Putamen (tissue), 1 donor: ENCODE measurements at places on chromosomes 1 and 21.

- DNase-seq, result no peak
These were observed 10.6 kb upstream of the LINGO4 start for GRCh38 chr1:151815716-151816327.

DNA sequence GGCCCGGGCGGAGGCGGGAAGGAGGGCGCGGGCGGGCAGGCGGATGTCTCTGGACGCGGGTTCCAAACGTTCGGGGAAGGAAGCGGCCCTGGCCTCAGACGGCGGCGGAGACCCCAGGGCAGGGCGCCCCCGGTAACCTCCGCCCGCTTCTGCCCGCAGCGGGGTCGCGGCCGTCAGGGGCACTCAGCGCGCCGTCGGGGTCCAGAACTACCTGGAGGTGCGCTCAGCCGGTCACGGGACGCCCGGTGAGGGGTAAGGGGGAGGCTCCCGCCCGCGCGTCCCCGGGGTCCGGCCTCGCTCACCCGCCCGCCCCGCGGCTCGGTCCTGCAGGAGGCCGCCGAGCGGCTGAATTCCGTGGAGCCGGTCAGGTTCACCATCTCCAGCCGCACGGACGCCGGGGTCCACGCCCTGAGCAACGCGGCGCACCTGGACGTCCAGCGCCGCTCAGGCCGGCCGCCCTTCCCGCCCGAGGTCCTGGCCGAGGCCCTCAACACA lies 406 bp downstream of the PUSL1 start:
- DNase-seq, result no peak

DNA sequence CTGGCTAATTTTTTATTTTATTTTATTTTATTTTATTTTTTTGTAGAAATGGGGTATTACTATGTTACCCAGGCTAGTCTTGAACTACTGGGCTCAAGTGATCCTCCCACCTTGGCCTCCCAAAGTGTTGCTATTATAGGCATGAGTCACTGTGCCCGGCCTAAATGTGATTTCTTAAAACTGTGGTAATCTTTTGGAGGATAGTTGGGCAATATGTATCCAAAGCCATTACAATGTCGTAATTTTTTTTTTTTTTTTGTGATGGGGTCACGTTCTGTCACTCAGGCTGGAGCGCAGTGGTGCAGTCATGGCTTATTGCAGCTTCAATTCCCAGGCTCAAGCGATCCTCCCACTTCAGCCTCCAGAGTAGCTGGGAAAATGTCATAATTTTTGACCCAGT lies 14.2 kb downstream of the ETV3L start:
- no peak for DNase-seq

- no peak for DNase-seq
These were observed 13.5 kb downstream of the BCAR3 start for GRCh38 chr1:93668121-93668520.

DNA sequence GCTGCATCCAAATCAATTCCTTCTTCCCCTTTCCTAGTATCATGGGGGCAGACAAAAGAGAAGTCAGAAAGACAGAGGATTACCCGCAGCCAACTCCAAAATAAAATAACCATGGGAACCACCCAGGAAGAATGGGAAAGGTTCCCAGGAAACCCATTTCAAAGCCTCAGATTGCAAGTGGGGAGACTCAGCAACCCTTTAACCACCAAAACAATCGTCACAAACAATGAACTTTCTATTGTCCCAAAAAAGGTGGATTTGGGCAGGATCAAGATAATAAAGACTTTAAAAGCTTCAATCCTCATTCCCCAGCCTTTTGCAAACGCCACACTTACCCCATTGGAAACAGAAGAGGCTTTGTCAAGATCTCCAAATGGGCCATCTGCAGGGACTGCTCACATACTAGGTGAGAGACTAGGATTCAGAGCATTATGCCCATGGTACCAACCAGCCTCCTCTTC lies 5.1 kb downstream of the TIAM1 start:
- no peak for DNase-seq

DNA sequence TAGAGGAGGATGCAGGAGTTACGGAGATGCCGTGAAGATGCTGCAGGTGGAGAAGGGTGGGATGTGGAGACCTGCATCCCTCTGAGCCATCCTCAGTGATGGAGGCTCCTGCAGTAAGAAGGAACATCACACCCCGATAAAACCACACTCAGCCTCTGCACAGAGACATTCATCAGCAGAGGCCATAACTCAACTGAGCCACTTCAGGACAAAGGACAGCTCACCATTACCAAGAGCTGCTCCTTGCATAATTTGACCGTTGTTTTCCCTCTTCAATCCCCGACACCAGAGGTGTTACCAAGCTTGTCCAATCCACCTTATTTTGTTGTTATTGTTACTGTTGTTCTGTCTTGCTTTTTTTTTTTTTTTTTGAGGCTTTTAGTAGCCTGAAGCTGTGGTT lies 543.9 kb downstream of the AJAP1 start:
- no peak for DNase-seq

DNA sequence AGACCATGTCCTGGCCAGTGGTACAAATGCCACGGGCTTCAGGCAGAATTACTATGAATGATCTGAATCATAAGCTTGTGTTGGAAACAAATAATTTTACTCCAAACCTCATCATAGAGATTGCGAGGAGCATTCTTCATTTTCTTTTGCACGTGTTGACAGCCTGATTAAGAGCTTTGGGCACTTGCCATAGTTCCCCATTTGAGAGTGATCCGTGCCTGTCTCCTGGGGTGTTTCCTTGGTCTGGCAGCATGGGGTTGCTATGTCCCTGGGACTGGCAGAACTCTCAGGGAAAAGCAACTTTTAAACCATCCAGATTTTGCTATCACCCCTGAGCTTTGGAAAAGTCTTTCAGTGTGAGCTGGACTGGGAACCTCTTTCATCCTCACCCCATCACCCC lies 54.3 kb upstream of the KCNJ6 start:
- DNase-seq, result no peak

GRCh38 chr1:17687145-17687544 lies 68.0 kb upstream of the ACTL8 start:
- DNase-seq, result no peak

- no peak for DNase-seq
These were observed 324.0 kb upstream of the VAMP3 start for GRCh38 chr1:7447093-7447492.

DNA sequence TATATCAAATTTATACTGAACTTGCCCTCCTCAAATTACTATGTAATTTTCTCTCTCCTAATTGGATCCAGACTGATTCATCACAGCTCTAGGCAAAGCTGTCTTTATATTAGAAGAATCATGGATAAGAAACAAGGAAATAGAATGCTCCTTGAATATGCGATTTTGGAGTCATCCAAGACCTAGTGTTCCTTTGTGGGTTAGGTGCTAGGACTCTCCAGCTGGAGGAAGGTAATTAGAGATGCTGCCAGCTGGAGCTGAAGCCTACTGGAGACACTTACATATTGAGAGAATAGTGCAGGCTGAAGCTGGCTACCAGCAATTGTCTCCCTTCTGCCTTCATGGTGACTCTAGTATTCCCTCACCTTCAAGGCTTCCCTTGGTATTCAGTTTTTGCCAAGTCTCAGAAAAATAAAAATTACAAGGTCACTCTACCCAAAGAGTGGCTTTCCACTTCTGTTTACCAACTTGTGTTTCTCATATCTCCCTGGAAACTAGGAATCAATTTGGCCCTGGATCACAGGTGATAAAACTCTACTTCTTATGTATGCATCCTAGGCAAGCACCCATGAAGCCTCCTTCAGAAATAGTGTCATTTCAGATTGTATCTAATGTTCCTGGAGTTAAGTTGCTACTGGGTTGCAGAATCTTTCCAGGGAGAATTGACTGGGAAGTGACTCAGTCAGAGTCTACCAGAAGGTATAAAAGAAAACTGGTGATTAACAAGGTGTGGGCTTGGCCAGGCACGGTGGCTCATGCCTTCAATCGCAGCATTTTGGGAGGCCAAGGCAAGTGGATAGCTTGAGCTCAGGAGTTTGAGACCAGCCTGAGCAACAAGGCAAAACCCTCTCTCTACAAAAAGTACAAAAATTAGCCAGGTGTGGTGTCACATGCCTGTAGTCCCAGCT lies 24.4 kb upstream of the DOCK7 start:
- no peak for DNase-seq

GRCh38 chr21:30988706-30989105 lies 49.6 kb downstream of the KRTAP19-8 start:
- peak; percentile 11 for DNase-seq

DNA sequence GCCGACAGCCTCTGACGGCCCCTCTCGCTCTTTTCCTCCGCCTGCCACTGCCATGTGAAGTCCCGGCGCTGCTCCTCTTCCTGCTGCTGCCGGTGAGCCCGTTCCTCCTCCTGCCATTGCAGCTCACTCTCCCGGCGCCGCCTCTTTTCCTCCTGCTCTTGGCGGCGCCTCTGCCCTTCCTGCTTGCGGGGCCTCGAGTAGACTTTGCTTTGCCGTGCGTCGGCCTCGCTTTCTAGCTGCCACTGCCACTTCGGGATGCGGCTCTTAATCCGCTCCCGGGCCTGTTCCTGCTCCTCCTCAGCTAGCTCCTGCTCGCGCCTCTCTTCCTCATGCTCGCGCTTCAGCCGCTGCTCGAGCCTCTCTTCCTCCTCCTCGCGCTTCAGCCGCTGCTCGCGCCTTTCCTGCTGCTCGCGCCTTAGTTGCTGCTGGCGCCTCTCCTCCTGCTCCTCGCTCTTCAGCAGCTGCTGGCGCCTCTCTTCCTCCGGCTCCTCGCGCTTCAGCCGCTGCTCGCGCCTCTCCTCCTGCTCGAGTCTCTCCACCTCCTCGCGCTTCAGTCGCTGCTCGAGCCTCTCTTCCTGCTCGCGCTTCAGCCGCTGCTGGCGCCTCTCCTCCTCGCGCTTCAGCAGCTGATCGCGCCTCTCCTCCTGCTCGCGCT lies 4.3 kb downstream of the TCHH start:
- no peak for DNase-seq

DNA sequence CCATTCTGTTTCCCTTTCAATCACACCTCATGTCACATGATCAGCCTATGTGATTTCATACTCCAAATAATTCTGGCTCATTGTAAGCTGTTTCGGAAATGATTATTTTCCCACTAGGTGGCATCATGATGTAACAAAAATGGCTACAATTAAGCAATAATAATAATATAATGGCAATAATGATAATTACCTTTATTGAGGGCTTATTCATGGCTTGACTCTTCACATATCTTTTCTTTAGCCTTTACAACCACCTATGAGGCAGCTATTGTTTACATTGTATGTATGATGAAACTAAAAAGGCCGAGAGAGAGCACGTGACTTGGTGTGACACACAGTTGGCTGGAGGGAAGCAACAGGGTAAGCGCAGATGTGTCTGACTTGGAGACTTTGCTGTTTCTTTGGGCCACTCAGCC lies 12.5 kb upstream of the KPRP start:
- no peak for DNase-seq

- no peak for DNase-seq
These were observed 5.0 kb upstream of the HPCA start for GRCh38 chr1:32881291-32881690.

- DNase-seq, result no peak
These were observed 1.7 kb downstream of the S100B start for GRCh38 chr21:46603228-46603627.

DNA sequence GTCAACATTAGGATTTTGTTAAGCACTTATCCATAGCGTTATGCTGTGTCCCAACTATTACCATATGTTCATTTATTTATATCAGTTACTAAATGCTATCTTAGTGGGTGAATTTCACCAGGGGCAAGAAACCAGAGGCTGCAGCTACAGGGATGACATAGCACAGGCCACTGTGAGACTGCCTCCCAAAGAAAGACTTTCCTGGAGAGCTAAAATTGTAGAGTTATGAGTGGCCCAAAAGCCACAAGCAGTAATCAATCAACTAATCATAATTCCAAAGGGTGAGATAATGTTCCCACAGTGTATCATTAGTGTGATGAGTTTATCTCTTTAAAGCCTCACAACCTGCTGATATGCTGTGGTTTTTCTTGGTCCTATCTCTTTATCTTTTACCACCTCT lies 3.8 kb upstream of the TGFB2 start:
- no peak for DNase-seq

DNA sequence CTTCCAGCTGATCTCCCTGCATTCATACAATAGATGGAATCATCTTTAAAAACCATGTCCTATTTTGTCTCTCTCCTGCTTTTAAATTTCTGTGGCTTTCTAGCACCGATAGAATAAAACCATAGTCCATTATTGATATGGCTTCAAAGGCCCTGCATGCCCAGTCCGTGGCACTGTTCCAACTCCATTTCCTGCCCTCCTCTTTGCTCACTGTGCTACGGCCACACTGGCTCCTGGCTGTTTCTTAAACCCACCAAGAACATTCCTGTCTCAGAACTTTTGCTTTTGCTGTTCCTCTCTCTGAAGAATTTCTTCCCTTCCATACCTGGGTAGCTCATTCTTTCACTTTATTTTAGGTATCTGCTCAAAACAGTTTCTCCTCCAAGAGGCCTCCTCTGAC lies 7.2 kb downstream of the SLAMF1 start:
- no peak for DNase-seq

- no peak for DNase-seq
These were observed 3.4 kb upstream of the PLEKHM2 start for GRCh38 chr1:15680561-15681348.

DNA sequence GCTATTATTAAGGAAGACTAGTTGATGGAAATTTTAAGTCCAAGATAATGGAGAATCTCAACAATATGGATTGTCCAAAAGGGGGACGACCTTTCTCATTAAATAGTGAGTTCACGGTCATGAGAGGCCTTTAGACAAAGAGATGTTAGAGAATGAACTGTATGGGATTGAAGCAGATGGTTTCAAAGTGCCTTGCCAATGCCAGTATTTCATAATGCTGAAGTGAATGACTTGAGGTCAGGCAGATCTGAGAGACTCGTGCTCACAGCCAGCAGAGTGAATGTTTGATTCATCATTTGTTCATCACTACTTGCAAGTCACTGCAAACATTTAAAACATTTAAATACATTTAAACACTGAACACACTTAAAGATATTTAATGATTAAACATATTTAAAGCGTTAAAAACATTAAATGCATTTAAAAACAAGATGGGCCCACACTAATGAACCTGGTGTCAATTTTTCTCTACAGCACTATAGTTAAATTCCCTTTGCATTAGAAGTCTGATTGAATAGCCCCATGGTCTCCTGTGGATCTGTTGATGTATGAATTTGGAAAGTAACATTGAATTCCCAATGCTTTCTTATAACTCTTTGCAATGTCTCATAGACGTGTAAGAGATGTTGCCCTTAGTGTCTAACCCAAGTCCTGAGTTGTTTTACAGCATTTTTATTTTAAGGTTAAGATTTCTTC lies 80.7 kb downstream of the TGFB2 start:
- DNase-seq, result no peak

- DNase-seq, result peak; percentile 50
These were observed 13.8 kb downstream of the PARK7 start for GRCh38 chr1:7975212-7975865.
